ENCODE measurements at places on chromosomes 3 and 15. TPM values are rescaled to one million over a fixed set of nuclear protein-coding genes. Genes with fewer than 3 reads are reported as not detected.

Gene XCR1
- not detected for polyA plus RNA-seq

Gene TNIK
- 14.1 TPM for polyA plus RNA-seq

Gene THOC7
- polyA plus RNA-seq, result 154 TPM

Gene PPP1R2
- polyA plus RNA-seq, result 45.9 TPM

Gene GPR62
- polyA plus RNA-seq, result 0.42 TPM

Gene GOLGA6L7
- polyA plus RNA-seq, result 0.47 TPM

Gene CACNA2D2
- 4.7 TPM for polyA plus RNA-seq

Gene DHX30
- 52.8 TPM for polyA plus RNA-seq

Gene ZCWPW2
- 0.55 TPM for polyA plus RNA-seq

Gene INAFM2
- 18.1 TPM for polyA plus RNA-seq

Gene MYD88
- polyA plus RNA-seq, result 15.5 TPM

Gene HTR3E
- polyA plus RNA-seq, result not detected

Gene SPRED1
- polyA plus RNA-seq, result 11.2 TPM

Gene TRIM71
- 71.5 TPM for polyA plus RNA-seq

Gene C15orf62
- 0.16 TPM for polyA plus RNA-seq

Gene PLCL2
- polyA plus RNA-seq, result 1.6 TPM

Gene DNAH12
- polyA plus RNA-seq, result not detected

Gene KLHL6
- polyA plus RNA-seq, result 0.05 TPM

Gene MYO5C
- polyA plus RNA-seq, result 7.9 TPM

Gene NDUFB5
- polyA plus RNA-seq, result 113 TPM

Gene CILP
- not detected for polyA plus RNA-seq

Gene SLC12A1
- polyA plus RNA-seq, result 0.57 TPM

Gene RAD51
- polyA plus RNA-seq, result 19.5 TPM

Gene NAALADL2
- 1.2 TPM for polyA plus RNA-seq

Gene NR1I2
- polyA plus RNA-seq, result 0.89 TPM

Gene MORC1
- not detected for polyA plus RNA-seq

All from GM23338 (cell line).